Activated T-helper 1 cell treated with anti-CD3 and anti-CD28 coated beads, Interleukin-2, amount 50 U/mL, for 16 hours (primary cell): ENCODE measurements at places on chromosomes 16 and 17.

DNA sequence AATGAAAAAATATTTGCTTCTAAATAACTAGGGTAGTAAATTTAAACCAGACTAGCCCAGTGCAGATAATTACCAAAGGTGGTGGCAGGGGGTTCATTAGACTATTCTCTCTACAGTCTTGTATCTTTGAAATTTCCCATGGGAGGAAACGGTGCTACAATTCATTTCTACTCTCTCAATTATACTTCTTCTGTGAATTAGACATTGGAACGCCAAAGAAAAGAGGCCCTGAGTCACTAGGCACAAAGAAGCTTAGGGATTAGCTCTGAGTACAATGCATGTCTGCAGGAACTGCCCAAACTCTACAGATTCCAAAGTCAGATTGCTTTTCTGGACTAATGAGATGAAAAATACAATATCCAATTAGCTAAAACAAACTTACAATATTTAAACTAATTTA lies 30.7 kb upstream of the ARL6IP1 start:
- DNase-seq: no peak

DNA sequence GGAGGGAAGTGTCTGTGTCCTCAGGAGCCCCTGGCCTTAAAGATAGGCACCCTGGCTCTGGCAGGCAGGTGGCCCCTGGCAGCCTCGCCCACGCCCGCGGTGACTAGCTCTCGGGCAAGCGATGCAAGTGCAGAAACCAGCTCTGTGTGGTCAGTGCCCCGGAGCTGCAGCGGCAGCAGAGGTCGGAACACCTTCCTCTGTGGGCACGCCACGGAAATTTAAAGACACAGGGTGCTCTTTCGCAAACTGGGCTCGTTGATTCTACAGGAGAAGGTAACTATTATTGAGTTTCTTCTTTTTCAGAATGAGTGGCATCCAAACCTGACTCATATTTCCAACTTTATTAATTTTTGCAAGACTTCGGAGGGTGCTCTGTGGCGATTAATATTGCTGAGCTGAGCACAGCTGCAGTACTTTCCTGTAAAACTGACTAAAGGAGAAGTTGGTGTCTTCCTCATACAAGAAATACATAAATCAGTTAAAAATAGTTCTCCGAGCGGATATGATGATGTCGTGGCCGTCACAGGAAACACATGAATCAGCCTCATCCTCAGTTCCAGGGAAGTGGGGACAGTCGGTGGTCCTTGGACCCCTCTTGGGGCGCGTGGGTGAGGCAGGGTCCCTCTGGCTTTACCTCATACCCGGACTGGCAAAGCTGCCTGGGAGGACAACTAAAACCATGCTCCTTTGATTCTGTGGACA lies 120.2 kb downstream of the METRNL start:
- DNase-seq: no peak

GRCh38 chr16:71628810-71629209 lies 2.8 kb downstream of the MARVELD3 start:
- no peak for DNase-seq

GRCh38 chr16:57446531-57447185 lies 527 bp downstream of the CIAPIN1 start:
- DNase-seq: no peak

GRCh38 chr16:11379420-11379819 lies 34.2 kb downstream of the RMI2 start:
- DNase-seq: no peak

GRCh38 chr17:7218166-7218565 lies 1.5 kb downstream of the DLG4 start:
- DNase-seq: no peak

DNA sequence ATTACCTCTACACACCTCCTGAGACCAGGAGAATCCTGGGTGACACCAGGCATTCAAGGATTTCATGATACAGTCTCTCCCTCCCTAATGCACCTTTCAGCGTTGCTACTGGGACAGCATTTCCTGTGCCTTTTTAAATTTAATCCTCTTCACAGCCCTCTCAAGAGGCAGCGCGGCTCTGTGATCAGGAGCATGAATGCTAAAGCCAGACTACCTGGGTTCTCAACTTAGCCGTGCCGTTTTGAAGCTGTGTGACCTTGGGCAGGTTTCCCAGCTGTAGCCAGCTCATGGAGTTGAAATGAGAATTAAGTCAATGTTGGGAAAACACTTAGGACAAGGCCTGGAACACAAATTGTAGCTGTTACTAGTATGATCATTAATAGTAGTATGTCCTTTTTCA lies 191.8 kb downstream of the XYLT1 start:
- no peak for DNase-seq

DNA sequence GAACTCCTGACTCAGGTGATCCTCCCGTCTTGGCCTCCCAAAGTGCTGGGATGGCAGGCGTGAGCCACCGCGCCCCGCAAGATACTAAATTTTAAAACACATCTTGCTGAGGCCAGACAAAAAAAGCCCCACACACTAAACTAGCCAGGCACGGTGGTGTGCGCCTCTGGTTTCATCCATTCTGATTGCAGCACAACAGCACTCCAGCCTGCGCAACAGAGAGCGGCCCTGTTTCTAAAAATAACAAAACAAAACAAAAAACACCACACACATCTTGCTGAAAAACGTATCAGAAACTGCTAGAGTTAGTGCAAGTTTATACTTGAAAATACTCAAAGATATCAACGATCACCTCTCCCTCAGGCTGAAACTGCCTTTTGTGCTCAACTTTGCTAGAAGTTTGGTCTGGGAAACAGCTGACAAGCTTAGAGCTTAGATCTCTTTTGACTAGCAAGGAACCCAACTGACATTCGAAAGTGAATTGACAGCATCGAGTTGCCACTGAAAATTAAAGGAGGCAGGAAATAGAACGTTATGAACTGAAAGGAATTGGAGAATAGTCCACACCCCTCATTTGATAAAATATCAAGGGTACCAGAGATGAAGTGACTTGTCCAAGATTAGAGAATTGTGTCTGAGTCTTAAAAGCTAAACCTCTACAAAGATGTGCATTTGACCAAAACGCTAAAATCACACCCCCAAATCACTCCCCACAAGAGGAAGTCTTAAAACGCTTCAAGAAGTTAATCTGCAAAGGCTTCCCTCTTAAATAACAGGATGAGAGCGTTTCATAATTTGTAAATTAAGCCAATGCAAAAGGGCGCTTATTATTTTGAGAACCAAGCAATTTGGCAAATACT lies 908 bp downstream of the COG4 start:
- no peak for DNase-seq

- no peak for DNase-seq
Observed at GRCh38 chr16:63216696-63217423, 1180.6 kb upstream of the CDH8 start.

DNA sequence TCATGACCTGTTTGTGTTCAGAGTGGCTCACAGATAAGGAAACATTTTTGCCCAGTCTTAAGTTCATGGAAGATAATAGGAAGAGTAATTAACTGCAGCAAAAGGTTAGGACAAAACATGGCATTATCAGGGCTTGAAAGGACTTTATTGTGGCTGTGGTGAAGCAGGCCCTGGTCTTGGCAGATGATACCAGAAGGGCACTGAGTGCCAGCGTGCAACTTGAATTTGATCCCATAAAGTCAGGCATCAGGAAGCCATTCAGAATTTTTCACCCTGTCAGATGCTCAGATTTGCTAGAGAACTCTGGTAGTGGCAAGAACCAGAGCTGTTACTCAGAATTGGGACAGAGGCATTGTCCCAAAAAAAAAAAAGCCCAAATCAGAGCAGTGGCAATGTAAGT lies 11.2 kb upstream of the COG7 start:
- DNase-seq: no peak

- no peak for DNase-seq
Observed at GRCh38 chr17:9285602-9286427, 264.5 kb downstream of the NTN1 start.

DNA sequence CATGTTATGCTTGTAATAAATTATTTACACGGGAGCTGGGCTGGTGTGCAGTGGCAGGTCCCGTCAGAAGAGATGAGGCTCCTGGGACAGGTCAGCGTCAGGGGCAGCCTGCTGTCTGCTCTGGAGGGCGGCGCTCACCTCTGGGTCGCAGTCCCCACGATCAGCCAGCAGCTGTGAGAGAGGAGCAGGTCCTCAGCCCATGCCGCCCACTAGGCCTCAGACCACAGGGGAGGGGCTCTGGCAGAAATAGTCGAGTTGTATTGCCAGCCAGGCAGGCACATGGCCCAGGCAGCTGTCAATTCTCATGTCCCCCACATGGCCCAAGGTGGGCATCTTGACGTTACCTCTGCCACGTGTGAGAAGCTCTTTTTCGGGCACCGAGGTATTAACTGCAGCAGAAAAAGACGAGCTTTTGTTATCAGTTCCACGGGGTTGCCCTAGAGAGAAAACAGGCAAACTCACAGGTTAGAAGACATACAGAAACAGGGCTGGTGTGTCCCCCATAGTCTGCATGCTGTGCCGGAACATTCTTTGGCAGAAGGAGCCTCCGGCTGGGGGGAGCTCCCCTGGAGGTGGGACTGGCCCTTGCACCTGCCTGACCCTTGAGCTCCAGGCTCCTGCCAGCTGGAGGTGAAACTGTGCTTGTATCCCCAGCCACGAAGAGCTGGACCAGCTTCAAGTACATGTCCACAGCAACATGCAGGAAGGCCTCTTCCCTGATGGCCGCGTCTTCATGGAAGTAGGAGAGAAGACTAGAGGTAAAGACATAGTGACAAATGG lies 17.4 kb downstream of the ZNF276 start:
- no peak for DNase-seq
